Mammary microvascular endothelial cell (primary cell): ENCODE measurements at places on chromosomes 7 and 10. TPM values are rescaled to one million over a fixed set of nuclear protein-coding genes. Genes with fewer than 3 reads are reported as not detected.

PLEKHS1 gene
- total RNA-seq, result not detected in 2 replicates

PDE1C gene
- 7.2 and 9.5 TPM in 2 replicates for total RNA-seq

DGKB gene
- total RNA-seq, result not detected in 2 replicates

STEAP4 gene
- total RNA-seq, result not detected in 2 replicates

CCDC3 gene
- total RNA-seq, result 1.6 and 2.4 TPM in 2 replicates

TAS2R4 gene
- not detected in 2 replicates for total RNA-seq

TACC2 gene
- total RNA-seq, result 15.8 and 20.7 TPM in 2 replicates

NUTM2E gene
- total RNA-seq, result 0.05 TPM in 1 of 2 replicates, not detected in the other

BLVRA gene
- total RNA-seq, result 58.6 and 60.5 TPM in 2 replicates

GOLGA7B gene
- total RNA-seq, result 0.05 TPM in 1 of 2 replicates, not detected in the other

AGAP4 gene
- 1.8 and 2.7 TPM in 2 replicates for total RNA-seq

COL1A2 gene
- total RNA-seq, result 6.7 and 7.7 TPM in 2 replicates

KLLN gene
- 0.10 and 0.13 TPM in 2 replicates for total RNA-seq

PDSS1 gene
- 13.4 and 13.9 TPM in 2 replicates for total RNA-seq

AKR1B15 gene
- not detected in 2 replicates for total RNA-seq

EBF3 gene
- 11.9 and 13.4 TPM in 2 replicates for total RNA-seq

DOCK4 gene
- 48.5 and 50.3 TPM in 2 replicates for total RNA-seq

TFPI2 gene
- total RNA-seq, result 36.2 and 59.8 TPM in 2 replicates

ITPRID1 gene
- total RNA-seq, result not detected in 2 replicates

TMEM130 gene
- total RNA-seq, result not detected in 2 replicates

CDK1 gene
- 84.0 and 89.3 TPM in 2 replicates for total RNA-seq

HKDC1 gene
- total RNA-seq, result 0.05 TPM in 1 of 2 replicates, not detected in the other

SPDYE9 gene
- not detected in 2 replicates for total RNA-seq

HOXA2 gene
- 1.1 and 1.7 TPM in 2 replicates for total RNA-seq

TUBB8 gene
- 0.13 TPM in 1 of 2 replicates, not detected in the other for total RNA-seq

GRK5 gene
- 27.1 and 31.2 TPM in 2 replicates for total RNA-seq

NPFFR1 gene
- not detected in 2 replicates for total RNA-seq

OTUD1 gene
- 4.2 TPM in 2 replicates for total RNA-seq

NEUROD6 gene
- not detected in 2 replicates for total RNA-seq

FAM25A gene
- not detected in 2 replicates for total RNA-seq

ADRB1 gene
- total RNA-seq, result 1.5 and 2.1 TPM in 2 replicates

LIPJ gene
- not detected in 2 replicates for total RNA-seq

C10orf62 gene
- not detected in 2 replicates for total RNA-seq

UCN3 gene
- total RNA-seq, result not detected in 2 replicates

TAS2R41 gene
- total RNA-seq, result not detected in 2 replicates

LRRC4 gene
- total RNA-seq, result 0.44 and 0.60 TPM in 2 replicates

ERVW-1 gene
- not detected in 2 replicates for total RNA-seq

LAMB4 gene
- 0.10 and 0.13 TPM in 2 replicates for total RNA-seq

SLC13A1 gene
- total RNA-seq, result not detected in 2 replicates

PON3 gene
- not detected in 2 replicates for total RNA-seq

RAB19 gene
- not detected in 2 replicates for total RNA-seq

MYO1G gene
- under 0.01 and 0.25 TPM in 2 replicates for total RNA-seq

DNAH11 gene
- total RNA-seq, result 4.6 and 8.5 TPM in 2 replicates
